Hindlimb muscle (tissue), 1 donor: ENCODE measurements at places on chromosomes 16 and 17.

GRCh38 chr17:48486557-48486956 lies 44.3 kb downstream of the HOXB1 start:
- DNase-seq: no peak

GRCh38 chr17:73872816-73873215 lies 228.6 kb upstream of the SDK2 start:
- no peak for DNase-seq

- DNase-seq: no peak
Measured at GRCh38 chr16:52727441-52727840, 180.5 kb upstream of the TOX3 start.

GRCh38 chr17:78678222-78678557 lies 101.0 kb upstream of the DNAH17 start:
- no peak for DNase-seq

GRCh38 chr17:17683710-17684365 lies 2.6 kb downstream of the RAI1 start:
- no peak for DNase-seq

DNA sequence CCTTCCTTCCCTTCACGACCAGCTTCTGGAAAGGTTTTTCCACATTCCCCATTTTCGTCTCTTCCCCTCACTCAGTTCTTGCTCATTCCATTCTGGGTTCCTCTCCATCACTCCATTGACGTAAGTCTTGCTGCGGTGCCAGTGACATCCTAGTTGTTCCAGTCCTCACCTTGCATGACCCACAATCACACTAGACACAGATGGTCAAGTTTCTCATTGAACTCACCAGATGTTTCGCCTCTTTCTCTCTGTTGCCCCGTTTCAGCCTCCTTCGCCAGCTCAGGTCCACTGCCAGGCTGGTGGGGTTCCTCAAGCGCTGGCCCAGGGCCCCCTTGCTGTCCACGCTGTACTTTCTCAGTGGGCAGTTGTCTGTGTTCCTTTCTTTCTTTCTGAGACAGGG lies 43.4 kb downstream of the CCDC42 start:
- no peak for DNase-seq

- no peak for DNase-seq
Measured at GRCh38 chr16:27407133-27407532, 5.2 kb downstream of the IL21R start.

DNA sequence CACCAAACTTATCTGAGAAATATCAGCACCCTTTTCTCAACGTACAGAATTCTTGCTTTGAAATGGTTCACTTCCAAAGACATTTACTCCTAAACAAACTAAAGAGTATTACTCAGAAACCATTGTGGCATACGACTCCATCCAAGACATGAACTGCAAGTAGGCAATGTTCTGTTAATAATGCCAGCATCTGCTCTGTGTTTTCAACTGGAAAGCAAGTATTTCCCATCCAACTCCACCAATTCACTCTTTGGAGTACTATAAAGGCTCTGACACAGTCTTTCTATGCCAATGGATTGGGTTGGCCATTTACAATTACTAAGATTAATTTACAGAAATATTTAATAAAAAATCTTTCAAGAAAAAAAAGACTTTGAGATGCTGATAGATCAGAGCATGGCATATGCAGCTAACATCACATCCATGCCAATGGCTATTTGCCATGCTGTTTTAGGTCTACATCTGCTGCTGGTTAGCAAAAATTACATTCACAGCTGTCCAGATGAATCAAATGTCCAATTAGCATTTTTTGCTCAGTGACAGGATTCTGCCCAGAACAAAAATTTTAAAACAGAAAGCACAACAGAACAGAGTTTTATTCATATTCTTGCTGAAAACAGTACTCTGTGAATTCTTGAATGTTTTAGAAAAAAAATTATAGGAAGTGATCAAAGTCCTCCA lies 65.9 kb upstream of the HLF start:
- peak; percentile 53 for DNase-seq

DNA sequence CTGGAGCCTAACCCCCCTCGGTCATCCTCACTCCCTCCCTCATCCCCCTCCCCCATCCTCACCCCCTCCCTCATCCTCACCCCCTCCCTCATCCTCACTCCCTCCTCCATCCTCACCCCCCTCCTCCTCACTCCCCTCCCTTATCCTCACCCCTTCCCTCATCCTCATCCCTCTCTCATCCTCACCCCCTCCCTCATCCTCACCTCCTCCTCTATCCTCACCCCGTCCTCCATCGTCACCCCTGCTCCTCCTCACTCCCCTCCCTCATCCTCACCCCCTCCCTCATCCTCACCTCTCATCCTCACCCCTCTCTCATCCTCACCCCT lies 571 bp downstream of the PRSS33 start:
- DNase-seq: no peak

- no peak for DNase-seq
Measured at GRCh38 chr16:85507342-85507741, 105.8 kb upstream of the GSE1 start.

DNA sequence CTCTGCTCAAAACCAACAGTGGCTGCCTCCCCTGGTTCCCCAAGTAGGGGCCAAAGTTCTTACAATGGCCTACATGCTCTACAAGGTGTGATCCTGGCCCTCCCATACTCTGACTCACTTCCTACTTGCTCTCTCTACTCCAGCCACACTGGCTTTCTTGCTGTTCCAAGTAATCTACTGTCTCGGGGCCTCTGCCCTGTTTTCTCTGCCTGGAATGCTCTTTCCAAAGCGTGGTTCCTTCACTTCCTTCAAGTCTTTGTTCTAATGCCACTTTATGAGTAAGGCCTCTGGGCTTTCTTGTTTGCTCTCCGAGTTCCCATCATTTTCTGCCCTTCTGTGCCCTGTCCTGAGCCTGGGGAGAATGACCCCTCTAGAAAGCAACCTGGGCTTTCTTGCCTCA lies 4.1 kb upstream of the CDH3 start:
- no peak for DNase-seq

DNA sequence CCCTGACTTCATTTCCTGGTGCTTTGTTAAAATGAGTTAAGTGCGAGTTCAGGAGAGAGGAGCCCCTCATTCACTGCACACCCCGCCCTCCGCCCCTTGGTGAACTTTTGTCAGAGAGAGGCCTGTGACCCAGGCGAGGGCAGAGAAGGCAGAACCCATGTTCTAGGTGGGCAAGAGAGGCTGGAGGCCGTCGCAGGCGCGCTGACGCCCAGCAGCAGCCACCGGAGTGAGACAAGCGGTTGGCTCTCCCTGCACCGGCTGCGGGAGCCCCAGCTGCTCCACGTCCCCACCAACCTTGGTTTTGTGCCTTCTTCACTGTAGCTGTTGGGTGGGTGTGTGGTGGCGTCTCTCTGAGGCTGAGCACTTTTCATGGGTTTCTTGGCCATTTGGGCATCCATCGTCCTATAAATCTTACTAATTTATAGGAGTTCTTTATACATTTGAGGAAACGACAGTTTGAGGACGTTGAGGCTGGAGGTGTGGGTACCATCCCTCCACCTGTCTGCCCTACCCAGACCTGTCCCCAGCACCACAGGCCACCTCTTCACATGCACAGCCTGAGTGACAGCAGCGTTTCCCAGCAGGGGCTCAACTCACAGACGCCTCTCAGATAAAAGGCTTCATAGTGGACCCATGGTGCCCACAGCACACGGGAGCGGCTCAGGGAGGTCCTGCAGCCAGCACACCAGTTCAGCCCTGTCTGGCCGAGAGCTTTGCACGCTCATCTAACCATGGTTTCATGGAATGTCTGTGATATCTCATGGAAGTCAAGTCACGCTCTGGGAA lies 45.2 kb upstream of the CBFA2T3 start:
- DNase-seq: no peak

DNA sequence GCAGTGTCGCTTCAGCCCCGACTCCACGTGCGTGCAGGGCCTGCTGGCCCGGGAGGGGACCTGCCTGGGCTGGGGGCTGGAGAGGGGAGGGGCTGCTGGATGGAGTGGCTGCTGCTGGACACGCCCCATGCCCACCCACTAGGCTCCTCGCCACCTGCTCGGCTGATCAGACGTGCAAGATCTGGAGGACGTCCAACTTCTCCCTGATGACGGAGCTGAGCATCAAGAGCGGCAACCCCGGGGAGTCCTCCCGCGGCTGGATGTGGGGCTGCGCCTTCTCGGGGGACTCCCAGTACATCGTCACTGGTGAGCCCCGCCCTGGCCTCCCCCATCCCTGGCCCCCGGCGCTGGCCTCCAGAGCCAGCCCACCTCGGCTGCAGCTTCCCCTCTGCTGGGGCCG lies 2.4 kb downstream of the BRICD5 start:
- no peak for DNase-seq

GRCh38 chr17:82440991-82441627 lies 9.4 kb downstream of the CYBC1 start:
- DNase-seq: no peak

DNA sequence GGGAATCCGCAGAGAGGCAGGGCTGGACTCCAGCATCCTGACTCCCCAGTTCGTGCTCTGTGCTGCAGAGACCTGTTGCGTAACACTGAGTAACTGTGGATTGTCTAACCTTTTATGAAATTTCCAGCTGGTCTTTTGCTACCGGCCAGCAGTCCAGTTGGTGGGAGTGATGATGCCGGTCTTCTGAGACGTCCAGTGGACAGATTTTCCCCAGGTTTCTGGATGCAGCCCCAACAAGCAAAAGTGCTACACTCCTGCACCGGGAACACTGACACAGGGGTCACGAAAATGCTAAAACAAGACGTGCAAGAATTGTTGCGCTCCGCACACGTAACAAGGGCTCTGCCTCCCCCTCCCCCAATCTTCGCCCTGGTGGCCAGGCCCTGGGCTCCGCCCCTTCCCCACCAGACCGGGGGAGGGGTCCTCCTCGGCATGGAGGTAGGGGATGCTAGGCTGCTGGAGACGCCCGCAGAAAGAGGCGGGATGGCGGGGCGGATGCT lies 701 bp upstream of the MRC2 start:
- peak; percentile 89 for DNase-seq

DNA sequence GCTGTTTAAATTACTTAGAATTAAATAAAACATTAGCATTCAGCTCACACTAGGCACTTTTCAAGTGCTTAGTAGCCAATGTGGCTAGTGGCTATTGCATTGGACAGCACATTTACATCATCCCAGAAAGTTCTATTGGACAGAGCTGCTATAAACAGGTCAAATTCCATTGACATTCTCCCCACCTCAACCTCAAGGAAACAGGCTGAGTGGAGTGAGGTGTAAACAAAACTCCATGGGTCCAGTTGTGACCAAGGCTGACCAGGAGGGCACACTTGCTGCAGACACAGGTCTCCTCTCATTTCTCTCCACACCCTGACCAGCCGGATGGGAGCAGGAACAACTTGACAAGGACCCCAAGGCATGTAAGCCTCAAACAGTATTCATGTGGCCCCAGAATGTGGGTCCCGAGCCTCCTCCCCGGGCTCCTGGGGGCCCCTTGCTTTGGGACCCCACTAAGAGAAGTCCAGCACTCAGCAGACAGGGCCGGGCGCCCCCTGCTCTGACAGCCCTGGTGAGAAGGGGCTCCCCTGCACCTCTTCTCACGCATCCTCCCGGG lies 488 bp downstream of the C17orf113 start:
- DNase-seq: no peak

GRCh38 chr17:79377230-79377786 lies 233.5 kb downstream of the RBFOX3 start:
- DNase-seq: no peak

DNA sequence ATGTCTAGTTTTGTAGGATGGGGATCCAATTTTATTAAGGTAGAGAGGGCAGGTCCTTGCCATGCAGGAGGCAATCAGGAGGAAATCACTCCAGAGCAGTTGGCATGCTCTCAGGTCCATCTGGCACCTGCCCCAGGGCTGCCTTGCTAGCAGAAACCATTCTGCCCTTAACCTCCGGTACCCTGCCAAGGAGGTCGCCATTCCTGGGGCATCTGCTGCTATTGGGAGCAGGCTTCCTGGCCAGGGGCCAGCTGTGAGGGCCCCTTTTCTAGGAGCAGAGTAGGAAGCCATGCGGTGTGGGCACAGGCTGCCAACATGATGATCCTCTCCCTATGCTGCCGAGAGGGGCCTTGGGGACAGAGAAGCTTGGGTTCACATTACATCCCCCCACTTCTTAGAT lies 47.6 kb upstream of the MGAT5B start:
- DNase-seq: no peak

DNA sequence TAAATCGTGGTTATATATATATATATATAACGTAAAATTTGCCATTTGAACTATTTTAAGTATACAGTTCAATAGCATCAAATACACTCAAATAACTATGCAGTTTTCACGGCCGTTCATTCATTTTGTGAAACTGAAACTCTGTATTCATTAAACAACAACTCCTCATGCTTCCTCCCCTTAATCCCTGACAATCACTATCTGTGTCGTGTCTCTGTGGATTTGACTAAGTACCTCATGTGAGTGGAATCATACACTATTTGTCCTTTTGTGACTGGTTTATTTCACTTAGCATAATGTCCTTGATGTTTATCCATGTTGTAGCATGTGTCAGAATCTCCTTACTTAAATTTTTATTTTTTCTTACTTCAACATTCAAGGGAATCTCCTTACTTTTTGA lies 2.8 kb downstream of the CCL23 start:
- no peak for DNase-seq

GRCh38 chr17:38451030-38451839 lies 23.0 kb downstream of the ARHGAP23 start:
- no peak for DNase-seq
